ENCODE measurements at places on chromosomes 12 and 14. TPM values are rescaled to one million over a fixed set of nuclear protein-coding genes. Genes with fewer than 3 reads are reported as not detected.

DNA sequence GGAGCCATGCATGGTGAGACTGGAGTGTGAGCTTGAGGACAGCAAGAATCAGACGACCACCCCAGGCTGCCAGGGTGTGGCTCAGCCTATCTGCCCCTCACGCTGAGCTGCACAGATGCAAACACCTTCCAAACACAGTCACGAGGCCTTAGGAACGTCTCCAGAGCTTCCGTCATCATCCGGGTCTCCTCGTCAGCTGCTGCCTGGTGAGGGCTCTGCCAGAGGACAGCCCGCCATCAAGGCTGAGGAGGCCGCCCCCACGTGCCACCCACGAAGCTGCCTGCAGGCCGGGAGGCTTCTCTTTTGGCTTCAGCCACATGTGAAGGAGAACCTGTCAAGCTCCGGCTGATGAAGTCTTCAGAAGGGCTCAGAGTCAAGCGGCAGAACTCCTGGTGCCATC lies 13.4 kb downstream of the DDX51 start:
- no peak for DNase-seq

DNA sequence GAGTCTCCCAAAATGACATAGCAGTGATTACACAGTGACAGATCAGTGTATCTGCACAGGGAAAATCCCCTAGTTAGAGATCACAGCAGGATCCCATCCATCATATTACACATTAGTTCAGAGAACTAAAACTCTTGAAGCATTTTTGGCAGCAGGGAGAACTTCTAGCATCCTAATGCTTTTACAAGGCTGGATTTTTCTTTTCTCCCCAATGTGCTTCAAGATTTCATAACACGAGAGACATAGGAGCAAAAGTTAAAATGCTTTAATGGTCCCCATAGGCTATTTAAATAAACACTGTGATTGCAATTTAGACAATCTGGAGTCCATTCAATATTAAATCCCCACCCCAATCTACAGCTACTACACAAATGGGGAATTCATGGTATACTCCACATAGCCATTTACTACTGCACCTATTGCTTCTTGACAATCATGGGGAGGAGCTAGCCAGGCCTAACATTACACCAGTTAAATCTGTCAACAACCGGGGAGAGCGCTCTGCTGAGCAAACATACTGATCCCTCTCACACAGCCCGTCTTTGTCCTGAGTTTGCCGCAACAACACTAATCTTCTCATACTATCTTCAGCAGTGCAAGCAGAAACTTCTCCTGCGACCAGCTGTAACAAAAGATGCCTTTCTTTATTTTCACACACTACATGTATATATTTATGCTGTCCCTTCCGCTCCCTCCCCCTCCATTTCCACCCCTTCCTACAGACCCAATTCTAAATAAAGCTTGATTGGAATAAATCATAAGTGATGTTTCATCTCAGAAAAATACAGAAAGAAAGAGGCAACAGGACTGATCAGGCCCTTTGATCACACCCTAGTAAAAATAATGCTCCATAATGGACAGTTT lies 120.3 kb upstream of the SOX5 start:
- no peak for DNase-seq

Gene POTEM
- total RNA-seq = not detected

Gene TMPRSS12
- not detected for total RNA-seq

Gene FAR2
- total RNA-seq = 5.6 TPM

Gene FGF23
- total RNA-seq = not detected

Gene AICDA
- not detected for total RNA-seq
